Stimulated activated naive CD4-positive, alpha-beta T cell treated with Interleukin-2 at 50 U/mL for 16 hours (primary cell): ENCODE measurements at places on chromosomes 1 and 21.

- peak; percentile 18 for DNase-seq
These were observed 62.9 kb downstream of the MDM4 start for GRCh38 chr1:204578867-204579664.

DNA sequence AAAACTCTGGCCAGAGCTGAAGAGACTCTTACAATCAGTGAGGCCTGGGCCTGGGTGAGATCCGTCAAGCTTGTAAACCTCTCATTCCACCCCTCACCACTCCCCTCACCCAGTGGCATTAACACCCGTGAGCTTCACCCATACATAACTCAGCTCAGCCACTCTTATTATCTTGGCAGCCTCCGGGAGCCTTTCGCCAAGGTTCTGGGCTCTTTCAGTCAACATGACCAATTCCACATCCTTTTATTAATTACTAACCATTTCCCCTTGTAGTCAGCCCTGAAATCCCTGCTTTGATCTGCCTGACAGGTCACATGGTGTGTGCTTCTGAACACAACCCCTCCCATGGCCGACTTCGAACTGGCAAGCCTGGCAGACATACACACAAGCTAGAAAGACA lies 134.8 kb downstream of the SETD4 start:
- no peak for DNase-seq

- DNase-seq, result no peak
These were observed 3.9 kb upstream of the ZBED6 start for GRCh38 chr1:203791498-203791897.

DNA sequence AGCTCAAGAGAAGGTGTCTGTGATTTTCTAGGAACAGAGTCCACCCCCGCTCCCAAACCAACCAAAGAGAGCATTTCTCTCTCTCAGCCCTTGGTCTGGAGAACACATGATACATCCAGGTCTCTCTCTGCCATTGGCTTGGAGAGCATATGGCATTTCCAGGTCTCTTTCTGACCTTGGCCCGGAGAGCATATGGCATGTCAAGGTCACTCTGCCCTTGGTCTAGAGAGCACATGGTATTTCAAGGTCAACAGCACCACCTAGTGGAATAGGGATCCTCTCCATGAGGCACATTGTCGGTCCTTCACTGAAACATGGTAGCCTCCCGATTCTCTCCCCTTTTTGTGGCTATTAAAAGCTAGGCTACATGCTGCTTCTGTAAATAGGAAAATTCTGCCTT lies 437.7 kb upstream of the OLFM3 start:
- DNase-seq, result no peak

DNA sequence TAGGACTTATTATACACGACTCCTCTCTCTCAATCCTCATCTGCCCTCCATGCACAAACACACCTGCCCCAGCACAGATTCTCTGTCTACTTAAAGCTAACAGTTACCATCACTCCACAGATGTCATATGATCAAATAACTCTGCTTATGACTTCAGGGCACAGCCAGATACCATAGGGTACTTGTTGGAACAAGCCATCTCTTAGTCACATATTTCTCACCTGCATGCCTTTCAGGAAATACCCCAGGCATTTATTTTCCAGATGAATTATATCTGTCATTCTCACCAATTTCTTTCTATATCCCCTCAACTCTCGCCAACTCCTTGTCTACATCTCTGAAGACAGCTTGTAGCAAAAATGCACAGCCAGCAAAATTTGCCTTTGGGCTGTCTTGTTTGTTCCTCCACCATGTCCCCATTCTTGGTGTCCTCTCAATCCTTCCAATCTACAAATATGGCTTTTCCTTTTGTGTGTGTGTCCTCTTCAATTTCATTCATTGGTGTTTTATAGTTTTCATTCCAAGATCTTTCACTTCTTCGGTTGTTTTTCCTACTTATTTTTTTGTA lies 353.9 kb upstream of the CAMK1G start:
- no peak for DNase-seq

DNA sequence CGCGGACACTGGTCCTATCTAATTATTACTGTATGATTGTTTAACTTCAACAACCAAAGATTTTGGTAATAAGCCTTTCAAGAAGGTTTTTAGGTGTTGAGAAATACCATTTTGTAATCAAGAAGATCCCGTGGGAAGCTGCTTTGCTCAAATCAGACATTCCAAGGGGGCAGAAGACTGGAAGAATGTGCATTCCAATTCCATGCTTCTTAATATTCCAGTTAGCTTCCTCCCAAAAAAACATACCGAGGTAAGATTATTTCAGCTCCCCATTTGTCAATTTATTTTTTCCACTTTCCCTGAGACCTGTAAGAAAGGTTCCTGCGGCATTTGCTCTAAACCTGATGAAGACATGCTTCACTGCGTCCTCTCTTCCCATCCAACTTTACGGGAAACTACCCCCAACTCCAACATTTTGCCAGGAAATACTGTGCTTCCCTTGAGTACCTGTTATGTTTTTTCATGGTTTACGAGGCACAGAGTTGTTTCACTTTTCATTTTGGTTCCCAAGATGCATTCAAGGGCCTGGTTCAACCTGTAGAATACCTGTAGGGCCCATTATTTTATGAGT lies 4.1 kb downstream of the CNN3 start:
- no peak for DNase-seq

- no peak for DNase-seq
These were observed 18.1 kb downstream of the CFAP74 start for GRCh38 chr1:1985375-1986050.

- no peak for DNase-seq
These were observed 5.0 kb upstream of the ADAMTS1 start for GRCh38 chr21:26850116-26850643.

DNA sequence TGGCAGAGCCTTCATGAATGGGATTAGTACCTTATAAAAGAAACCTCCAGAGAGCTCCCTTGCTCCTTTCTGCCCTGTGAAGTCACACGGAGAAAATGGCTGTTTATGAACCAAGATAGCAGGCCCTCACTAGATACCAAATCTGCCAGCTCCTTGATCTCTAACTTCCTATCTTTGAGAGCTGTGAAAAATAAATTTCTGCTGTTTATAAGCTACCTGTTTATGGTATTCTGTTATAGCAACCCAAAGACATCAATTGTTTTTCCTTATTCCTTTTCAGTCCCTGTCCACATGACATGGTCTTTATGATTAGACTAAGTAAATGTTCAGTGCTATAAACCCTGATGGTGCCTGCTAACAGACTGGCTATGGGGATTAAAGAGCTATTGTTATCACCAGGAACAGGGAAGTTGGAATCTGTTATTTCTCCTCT lies 9.7 kb upstream of the STIL start:
- DNase-seq, result no peak
